Right hindlimb (tissue), 1 donor: ENCODE measurements at places on chromosomes 6 and 20.

DNA sequence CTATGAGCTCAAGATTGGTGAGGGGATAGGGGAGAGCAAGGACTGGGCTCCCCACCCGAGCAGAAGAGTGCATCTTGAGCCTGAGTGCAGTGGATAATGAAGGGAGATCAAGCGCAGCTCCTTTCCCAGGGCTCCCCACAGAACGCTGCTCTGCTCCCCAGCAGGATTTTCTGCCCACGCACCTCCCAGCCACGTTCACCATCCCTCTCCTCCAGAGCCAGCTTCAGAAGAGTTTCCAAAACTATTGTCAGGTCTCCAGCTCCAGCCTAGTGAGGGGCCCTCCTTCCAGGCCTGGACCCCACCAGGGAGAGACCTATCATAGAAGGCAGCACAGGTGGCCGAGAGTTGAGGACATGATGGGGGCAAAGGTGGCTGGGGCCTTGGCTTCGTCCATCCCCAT is 34.5 kb downstream of the FOXP4 start:
- DNase-seq: no peak

DNA sequence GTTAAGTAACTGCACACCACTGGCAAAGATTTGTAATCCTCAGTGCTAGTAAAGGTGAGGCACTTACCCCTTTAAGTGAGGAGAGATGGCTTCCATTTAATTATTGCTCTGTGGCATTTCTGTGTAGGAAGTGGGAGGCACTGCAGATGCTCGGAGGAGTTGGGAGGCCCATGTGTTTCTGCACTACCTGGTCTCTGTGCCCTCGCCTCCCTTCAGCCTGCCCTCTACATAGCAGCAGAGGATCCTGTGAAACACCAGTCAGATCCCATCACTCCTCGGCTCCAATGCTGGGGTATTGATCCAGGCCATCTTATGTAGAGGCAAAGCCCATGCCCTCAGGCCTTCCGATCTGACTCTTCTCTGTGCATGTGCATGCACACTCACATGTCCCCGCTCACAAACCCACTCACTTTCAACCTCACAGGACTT is 67.0 kb downstream of the SLX4IP start:
- no peak for DNase-seq

DNA sequence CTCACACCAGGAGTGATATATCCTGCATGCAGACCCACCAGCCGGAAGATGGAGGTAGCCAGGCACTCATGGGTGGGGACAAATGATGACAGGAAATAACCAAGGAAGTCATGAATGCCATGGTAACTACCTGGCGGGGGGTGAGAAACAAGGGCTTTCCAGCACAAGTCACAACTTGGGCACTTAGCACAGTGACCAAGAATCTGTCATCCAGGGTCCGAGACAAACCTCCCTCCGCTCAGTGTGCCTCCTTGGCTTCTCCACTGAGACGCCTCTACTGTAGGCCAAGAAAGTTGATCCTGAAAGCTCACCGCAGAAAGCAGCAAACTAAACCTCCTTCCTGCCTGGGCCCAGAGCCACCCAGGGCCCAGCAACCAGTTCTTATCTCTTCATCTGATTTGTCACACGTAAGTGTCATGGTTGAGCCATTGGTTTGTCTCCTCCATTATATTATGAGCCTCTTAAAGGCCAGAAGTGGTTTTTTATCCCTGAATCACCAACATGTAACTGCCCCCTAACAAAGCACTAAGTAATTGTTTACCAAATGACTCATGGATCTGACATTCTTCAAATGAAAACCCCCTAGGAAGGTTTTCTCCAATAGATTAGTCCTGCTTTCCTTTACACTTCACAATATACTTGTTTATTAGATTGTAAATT is 84.3 kb upstream of the TAB2 start:
- DNase-seq: no peak

DNA sequence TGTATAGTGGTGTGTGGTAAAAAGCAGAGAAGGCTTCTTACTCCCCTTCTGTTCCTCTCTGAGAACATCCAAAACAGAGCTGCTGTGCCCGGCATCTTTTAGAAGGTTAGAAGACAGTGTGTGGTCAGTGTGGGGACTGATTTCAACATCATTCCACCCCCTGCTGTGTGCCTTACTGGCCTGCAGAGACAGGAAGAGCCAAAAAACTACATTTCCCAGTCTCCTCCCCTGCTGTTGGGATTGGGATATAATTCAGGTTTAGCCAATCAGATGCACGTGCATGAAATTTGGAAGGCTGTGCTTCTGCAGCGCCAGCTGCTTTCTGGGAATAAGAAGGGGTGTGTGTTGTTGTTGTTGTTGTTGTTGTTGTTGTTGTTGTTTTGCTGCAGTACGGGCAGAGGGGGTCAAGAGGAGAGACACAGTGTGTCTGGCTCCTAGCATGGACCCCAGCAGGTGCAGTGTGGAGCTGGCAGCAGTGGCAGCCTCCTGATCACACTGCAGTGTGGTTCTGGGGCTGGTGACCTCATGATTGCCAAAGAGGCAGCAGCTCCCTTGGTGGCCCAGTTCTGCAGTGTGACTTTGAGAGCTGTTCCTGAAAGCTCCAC is 74.7 kb downstream of the MRPL14 start:
- DNase-seq: no peak

- DNase-seq: no peak
Observed at GRCh38 chr6:29975561-29975907, 33.2 kb downstream of the HLA-A start.

- no peak for DNase-seq
Observed at GRCh38 chr6:39320363-39320984, 2.0 kb downstream of the KCNK16 start.

GRCh38 chr6:71289039-71289801 is 609 bp downstream of the OGFRL1 start:
- peak; percentile 53 for DNase-seq

DNA sequence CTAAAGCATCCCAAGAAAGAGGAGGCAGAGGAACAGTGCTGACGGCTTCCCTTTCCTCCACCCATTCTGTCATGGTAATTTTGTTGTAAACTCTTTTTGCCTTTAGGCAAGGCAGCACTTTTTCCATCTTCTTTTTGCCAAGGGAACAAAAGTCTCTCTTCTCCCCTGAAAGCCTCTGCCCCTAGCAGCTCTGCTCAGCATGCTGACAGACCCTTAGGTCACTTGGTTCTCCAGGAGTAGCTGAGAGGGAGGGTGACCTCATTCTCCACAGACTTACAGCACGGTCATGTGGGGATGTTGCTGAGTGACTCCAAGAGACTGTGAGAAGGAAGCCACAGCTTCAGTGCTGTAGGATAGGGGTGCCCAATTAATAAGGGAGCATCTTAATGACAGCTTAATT is 81.1 kb upstream of the RALGAPA2 start:
- no peak for DNase-seq

GRCh38 chr20:59222253-59223181 is 58.9 kb downstream of the ZNF831 start:
- peak; percentile 88 for DNase-seq

DNA sequence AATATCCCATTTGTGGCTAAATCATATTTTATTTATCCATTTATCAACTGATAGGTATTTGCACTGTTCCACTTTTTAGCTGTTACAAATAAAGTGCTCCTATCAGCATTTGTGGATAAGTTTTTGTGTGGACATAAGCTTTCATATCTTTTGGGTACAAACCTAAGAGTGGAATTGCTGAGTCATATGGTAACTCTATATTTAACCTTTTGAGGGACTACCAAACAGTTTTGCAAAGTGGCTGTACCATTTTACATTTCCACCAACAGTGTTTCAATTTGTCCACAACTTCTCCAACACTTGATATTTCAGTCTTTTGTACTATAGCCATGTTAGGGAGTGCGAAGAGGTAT is 23.6 kb upstream of the ECHDC1 start:
- no peak for DNase-seq

DNA sequence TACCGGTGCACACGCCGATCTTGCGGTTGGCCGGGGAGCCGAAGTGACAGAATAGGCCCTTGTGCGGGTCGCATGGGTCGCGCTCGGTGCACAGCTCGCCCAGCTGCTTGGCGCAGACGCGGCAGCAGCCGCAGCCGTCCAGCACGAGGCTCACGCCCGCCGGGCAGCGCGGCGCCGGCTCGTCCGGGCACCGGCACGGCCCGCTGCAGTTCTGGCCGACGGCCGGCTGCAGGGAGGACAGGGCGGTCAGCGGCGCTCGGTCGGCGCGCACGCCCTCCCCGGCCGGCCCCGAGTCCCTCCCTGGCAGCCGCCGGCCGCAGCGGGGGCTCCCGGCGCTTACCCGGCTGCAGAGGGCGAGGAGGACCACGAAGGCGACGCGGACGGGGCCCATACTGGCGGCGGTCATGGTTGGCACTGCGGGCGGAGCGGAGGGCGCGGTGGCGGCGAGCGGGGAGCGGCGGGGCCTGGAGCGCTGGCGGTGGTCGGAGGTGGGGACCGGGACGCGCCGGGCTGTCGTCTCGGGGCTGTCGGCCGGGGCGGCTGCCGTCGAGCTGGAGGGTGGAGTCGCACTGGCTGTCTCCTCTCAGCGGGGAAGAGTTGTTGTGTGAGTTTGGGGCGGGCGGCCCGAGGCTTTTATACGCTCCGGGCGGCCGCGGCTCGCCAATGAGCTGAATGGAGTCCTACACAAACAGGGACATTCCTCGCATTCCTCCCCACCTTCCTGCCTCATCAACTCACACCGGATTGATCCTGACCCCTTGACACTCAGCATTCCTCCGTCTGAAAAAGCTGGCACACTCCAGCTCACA is at the start of gene CCN2:
TSS of gene CCN2 (minus strand) at position 606 of the 809 bp plus-strand sequence. CDS start at position 406, 200 bp downstream.
- peak; percentile 93 for DNase-seq
